Stimulated activated CD4-positive, alpha-beta T cell treated with anti-CD3 and anti-CD28 coated beads, Interleukin-15, amount 100 ng/mL, for 24 hours (primary cell): ENCODE measurements at places on chromosomes 13 and 19.
A peak's percentile ranks its signal among the peaks of the same experiment; 100 is the strongest.

GRCh38 chr19:38676023-38676877 is 28.8 kb downstream of the ACTN4 start:
- DNase-seq, result no peak

DNA sequence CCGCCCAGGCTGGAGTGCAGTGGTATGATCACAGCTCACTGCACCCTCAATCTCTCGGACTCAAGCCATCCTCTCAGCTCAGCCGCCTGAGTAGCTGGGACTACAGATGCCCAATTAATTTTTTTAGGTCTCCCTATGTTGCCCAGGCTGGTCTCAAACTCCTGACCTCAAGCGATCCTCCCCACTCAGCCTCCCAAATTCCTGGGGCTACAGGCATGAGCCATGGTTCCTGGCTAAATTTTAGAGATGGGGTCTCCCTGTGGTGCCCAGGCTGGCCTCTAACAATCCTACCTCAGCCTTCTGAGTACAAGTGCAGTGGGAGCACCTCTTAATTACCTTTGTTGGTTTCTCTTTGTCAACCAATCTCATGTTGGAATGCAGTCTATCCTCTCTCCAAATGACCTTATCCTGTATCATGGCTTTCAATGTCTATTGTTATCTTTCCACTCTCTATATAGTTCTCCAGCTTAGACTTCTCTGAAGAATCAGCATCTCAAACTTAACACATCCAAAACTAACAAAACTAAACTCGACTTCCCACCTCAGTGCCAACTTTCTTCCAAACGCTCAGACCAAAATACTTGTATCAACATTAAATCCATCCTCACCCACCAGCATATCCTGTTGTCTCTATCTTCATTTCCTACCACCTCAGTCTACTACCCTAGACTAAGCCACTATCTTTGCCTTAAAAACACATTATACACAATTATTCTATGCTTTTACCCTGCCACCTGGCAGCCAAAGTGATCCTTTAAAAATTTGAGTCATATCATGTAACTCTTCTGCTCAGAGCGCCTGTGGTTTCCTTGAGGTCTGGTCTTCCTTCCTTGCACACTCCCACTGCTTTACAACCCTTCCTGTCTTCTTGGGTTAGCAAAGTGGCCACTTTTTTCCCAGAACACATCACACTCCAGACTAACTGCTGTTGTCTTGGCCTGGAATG is 6.7 kb downstream of the TPT1 start:
- no peak for DNase-seq

- DNase-seq, result no peak
These were observed 12.6 kb upstream of the ZNF681 start for GRCh38 chr19:23771316-23771715.

DNA sequence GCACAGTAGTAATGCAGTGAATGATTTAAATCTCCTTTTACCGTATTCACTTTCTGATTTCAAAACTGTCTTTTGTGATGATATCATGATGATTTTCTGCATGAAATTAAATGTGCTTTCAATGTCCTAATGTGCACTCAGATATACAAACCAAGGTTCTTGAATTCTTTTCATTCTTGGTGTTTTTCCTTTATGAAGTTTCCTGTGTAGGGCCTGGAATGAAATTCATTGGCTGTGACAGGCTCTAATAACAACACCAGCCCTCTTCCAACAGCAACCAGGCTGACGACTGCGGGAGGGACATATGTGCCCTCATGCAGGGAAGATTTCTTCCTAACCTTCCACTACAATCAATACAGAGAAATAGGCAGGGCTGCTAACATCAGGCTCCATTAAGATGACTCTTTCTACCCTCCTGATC is 1052.0 kb downstream of the DIAPH3 start:
- DNase-seq, result no peak

DNA sequence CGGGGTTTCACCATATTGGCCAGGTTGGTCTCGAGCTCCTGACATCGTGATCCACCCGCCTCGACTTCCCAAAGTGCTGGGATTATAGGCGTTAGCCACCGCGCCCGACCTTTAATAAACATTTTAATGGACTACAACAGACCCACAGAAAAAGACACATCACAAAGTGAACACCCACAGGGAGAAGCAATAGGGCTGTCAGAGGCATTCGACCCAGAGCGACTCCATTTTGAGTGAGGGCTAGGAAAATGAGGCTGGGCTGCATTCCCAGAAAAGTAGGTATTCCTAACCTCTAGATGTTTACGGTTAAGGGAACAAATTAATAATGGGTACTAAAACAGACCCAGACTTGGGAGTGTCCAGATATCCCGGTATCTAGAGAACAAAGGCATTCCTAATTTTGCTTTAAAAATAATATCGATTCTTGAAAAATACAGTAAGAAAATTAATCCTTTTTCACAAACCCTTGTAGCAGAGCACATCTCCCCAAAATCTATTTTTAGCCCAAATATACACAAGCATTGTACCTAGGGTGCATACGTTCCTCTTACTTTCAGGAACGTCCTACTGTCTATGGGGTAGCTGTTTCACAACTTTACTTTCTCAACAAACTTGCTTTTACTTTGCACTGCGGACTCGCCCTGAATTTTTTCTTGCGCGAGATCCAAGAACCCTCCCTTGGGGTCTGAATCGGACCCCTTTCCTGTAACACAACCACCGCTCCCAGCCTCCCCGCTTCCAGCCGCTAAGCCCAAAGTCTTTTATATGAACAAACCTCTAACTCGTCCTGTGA is 811 bp upstream of the ZNF8 start:
- DNase-seq, result no peak

- DNase-seq, result peak; percentile 21
These were observed at the start of gene SPRED3 for GRCh38 chr19:38388349-38389100. TSS of gene SPRED3 (plus strand) at chr19:38388697. CDS start at chr19:38390303, 1,606 bp downstream.

DNA sequence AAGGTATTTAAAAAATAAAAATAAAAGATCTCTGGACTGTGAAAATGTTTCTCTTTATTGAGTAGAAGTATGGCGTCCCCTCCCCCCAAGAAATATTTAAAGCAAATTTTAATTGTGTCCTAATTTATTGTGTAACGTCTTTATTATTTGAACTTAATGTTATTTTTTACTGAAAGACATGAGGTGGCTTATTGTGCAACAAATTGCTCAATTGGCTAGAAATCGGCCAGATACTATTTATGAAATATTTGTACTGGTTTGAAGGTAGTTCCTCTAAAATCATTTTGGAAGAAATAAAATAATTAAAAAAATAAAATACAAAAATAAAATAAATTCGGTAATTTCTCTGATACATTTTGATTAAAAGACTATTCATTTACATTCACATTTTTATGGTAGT is 162.3 kb downstream of the DACH1 start:
- DNase-seq, result no peak

DNA sequence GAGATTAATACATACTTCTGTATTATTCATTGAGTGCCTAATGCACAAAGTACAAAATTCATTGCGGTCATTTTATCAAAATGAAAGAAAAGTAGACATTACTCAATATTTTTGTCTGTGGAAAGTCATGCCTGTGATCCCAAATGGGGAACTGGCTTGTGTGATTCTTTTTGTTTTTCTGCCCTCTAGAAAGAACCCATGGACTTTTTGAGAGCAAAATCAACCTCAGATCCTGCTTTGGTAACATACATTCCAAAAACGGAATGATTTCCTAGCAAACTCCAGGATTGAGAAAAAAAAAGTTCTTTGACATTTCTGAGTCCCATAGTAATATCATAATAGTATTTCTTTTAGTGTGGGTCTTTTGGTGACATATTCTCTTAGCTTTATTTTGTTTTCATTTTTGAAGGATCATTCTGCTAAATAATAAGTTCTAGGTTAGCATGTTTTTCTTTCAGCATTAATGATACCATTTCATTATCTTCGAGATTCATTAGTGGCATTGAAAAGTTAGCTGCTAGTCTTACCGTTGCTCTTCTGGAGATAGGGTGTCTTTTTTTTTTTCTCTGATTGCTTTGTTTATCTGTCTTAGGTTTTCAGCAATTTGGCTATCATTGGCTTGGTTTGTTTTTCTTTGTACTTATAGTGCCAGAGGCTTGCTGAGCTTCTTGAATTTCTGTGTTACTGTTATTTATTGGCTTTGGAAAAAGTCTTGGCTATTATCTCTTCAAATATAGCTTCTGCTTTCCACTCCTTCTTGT is 102.4 kb upstream of the CSNK1A1L start:
- no peak for DNase-seq

- DNase-seq, result no peak
These were observed 19.7 kb upstream of the IPO5 start for GRCh38 chr13:97933776-97934175.

DNA sequence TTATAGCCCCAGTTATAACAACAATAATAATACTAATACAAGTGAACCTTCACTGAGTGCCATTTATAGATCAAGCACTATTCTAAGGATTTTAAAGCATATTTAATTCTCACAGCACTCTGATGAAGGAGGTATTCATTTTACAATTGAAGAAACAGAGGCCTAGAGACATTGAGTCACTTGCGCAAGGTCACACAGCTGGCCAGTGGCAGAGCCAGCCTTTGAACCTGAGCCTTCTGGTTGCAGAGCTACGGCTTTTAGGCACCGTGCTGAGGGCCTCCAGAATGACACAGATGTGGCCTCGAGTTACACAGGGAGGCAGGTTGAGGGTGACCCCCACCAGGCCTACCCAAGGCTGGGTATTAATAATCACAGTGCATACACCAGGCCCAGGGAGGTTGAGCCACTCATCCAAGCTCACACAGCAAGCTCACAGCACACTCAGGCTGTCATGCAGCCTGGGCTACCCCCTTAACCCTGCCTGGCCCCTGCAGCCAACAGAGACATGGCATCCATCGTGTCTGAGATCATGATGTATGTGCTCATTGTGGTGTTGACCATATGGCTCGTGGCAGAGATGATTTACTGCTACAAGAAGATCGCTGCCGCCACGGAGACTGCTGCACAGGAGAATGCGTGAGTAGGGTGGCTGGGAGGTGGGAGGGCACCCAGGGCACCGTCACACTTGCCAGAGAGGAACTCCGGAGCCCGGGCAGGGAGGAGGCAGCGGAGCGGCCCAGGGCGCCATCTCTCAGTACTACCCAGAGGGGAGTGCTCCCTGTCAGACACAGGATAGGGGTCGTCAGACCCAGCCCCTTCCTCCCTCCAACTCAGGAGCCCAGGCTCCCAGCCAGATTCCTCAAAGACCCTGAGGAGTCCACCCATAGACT is 2.7 kb upstream of the HPN start:
- no peak for DNase-seq

DNA sequence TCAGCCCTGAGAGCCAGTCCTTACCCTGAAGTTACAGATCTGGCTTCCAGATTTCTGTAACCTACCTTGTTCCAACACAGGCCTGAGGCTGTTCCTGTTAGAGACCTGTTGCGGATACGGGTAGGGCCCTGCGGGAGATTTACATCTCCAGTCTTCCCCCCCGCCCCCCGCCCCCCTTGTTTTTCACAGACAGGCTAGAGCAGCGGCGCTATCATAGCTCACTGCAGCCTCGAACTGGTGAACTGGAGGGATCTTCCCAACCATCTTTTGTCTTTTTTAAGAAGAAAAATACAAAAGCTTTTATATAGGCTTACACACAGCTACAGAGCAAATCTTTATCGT is 10.6 kb upstream of the CEACAM21 start:
- DNase-seq, result no peak

DNA sequence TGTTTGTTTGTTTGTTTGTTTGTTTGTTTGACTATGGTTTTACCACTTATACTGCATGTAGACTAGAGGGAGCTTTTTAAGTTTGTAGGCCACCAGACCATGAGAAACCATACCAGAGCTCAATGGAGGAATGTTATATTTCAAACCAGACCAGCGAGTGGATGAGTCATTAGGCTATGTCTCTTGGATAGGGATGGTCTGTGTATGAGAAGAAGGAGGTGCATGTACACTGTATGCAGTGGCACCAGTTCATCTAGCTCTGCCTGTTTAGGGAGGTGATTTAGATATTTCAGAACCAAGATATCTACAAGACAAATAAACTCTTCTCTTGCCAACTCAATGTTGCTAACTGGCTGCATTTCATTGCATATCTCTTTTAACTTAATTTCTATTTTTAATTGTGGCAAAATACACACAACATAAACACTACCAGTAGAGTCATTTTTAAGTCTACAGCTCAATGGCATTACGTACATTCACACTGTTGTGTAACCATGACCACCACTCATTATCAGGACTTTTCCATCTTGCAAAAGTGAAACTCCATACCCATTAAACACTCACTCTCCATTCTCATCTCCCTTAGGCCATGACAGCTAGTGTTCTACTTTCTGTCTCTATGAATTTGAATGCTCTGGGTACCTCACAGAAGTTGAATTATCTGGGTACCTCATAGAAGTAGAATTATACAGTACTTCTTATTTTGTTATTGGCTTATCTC is 29.2 kb downstream of the SYDE1 start:
- DNase-seq, result no peak

- no peak for DNase-seq
These were observed 78.6 kb downstream of the DGKH start for GRCh38 chr13:42127047-42127446.

GRCh38 chr13:53408847-53409568 is 380.4 kb downstream of the OLFM4 start:
- DNase-seq, result no peak

DNA sequence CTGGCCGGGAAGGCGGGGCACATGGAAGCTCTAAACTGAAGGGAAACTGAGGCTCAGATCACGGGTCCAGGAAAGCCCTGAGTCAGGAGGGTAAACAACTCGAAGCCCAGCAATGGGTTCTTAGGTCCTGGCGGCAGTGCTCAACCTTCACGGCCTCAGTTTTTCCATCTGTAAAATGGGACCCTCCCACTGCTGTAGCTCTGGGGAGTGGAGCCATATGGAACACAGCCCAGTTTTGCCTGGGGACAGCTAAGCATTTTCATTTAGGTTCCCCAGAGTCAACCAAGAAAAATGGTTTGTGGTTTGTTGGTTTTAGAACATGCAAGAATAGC is 30.4 kb downstream of the CEBPG start:
- DNase-seq, result no peak

DNA sequence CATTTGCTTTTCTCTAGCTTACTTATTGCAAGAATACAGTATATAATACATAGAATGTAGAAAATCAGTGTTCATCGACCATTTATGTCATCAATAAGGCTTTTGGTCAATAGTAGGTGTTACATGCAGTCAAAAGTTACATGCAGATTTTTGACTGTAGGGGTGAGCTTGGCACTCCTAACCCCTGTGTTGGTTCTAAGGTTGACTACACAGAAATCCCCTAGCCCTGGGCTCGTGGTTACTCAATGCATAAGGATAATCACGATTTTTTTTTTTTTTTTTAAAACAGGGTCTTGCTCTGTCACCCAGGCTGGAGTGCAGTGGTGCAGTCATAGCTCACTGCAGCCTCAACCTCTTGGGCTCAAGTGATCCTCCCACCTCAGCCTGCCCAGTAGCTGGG is 4.0 kb upstream of the NWD1 start:
- DNase-seq, result no peak

GRCh38 chr13:59478908-59479307 is 684.8 kb downstream of the DIAPH3 start:
- no peak for DNase-seq

- DNase-seq, result no peak
These were observed 108.2 kb downstream of the RAP2A start for GRCh38 chr13:97542102-97542685.
